NCI-H524 (cell line): ENCODE measurements at places on chromosomes 12 and 14.

- DNase-seq = peak; percentile 74
Measured at GRCh38 chr12:3251691-3252090, 174.5 kb downstream of the TSPAN9 start.

GRCh38 chr12:114476159-114476558, 70.2 kb upstream of the TBX5 start:
- no peak for DNase-seq

DNA sequence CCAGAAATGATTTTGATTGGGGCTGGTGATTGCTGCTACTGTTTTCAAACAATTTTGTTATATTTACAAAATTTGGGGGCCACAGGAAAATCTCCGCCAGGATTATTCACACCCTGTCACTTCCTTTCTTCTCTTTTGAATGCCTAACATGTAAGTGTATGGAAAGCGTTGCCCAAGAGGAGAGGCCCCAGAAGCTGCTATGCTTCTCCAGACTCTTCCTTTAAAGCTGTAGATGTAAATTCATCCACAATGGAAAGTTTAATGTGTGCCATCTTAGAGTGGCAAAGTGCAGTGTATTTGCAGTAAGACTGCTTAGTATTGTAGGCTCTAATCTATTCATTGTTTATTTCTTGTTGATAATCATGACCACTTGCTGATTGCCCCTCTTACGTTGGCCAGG, 136.7 kb upstream of the LRIG3 start:
- no peak for DNase-seq

GRCh38 chr12:28865776-28866175, 283.3 kb upstream of the FAR2 start:
- DNase-seq = no peak

DNA sequence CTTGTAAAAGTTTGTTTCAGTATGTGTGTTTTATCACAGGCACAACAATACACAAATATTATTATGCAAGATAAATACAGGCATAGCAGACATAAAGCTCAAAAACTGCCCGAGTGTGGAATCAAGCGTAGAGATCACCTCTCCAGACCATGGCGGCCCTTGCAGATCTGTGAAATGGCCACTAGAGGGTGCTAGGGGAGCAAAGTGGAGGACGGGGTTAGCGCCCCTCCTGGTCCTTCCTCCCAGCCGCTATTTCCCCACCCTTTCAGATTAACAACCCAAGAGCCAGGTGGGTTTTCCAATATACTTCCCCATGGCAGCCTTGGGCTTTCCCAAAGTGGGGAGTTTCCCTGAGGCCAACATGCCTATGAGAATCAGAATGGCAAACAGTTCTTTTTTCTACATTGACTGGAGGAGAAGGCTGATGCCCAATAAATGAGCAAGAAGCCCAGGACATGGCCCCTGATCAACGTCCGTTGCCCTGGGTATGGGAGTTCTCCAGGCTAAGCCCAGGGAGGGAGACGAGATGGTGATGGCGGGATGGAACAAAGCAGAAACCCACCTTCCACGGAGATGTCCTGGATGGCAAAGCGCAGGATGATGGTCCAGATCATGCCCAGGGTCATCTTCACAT, 67.4 kb downstream of the ACTN1 start:
- peak; percentile 88 for DNase-seq

- no peak for DNase-seq
Measured at GRCh38 chr14:35248476-35248788, 43.8 kb upstream of the PSMA6 start.

DNA sequence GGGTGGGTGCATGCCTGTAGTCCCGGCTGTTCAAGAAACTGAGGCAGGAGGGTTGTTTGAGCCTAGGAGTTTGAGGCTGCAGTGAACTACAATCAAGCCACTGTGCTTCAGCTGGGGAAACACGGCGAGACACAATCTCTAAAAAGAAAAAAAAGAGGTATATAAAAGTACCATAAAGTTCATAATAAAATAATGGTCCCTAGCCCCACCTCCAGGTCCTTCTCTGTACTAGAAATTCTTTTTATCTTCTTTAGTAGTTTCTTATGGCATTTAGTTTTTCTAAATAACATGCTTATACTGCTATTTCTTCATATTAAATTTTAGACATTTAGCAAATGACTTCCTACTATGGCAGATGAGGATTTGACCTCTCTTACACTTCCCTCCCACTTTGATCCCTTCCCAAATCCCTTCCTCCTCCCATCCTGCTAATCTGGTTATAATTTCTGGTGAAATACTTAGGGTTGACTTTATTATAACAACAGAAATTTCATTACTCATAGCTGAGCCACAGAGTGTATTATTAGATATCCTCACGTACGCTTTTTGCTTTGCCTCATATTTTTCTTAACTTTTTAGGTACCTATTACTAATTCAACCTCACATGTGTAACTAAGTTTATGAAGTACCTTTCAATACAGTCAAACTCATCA, 94.7 kb downstream of the SLC41A2 start:
- DNase-seq = no peak

GRCh38 chr12:108914121-108914531, 34.2 kb downstream of the DAO start:
- no peak for DNase-seq
